ENCODE measurements at places on chromosomes 16 and 17. TPM values are rescaled to one million over a fixed set of nuclear protein-coding genes. Genes with fewer than 3 reads are reported as not detected.

The SP6 gene
- 0.91 TPM for polyA plus RNA-seq

DNA sequence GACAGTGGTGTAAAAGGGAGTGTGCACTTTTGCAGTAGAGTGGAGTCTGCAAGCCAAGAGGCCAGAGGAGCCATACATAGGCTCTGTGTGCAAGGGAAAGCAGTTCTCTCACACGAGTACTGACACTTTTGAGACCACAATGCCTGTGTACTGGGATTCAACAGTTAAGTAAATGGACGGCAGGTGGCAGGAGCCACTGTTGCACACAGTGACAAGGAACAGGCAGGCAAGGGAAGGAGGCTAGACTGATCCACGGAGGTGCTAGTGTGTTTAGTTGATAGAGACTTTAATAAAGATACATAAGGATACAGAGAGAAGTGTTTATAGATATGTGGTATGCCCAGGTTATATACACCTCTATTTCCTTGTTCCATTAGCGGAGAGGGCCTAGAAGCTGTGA lies 67.0 kb downstream of the MPRIP start:
- H3K27me3 ChIP-seq = no peaks in the 10 kb centered on the region
- no peaks in the 10 kb centered on the region for H3K36me3 ChIP-seq
- no peak for DNase-seq
- no peak overlapping the region for H3K27ac ChIP-seq
- H3K4me3 ChIP-seq = no peak overlapping the region

DNA sequence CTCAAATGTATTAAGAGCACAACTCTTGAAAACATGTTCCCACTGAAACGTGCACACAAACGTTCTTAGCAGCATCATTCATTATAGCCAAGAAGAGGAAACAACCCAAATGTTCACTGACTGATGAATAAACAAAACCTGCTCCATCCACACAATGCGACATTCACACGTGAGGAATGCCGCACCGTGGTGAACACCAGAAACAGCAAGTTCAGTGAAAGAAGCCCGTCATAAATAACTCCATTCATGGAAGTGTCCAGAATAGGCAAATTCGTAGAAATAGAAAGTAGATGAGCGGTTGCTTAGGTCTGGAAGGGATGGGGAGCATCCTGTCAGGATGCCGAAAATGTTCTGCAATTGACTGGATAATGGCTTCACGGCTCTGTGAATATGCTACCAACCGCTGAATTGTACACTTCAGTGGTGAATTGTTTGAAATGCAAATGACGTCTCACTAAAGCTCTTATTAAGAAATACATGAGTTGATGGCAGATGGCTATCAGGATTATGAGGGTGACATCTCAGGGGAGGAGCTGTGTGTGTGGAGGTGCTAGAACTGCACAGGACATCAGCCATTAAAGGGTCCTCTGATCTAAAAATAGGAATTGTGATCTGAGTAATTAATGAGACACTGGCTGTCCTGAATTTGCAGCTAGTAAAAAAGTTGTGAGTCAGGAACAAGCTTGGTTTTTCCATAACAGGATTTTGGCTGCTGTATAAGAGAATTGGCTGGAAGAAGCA lies 771.0 kb downstream of the KCNJ18 start:
- no peak overlapping the region for H3K27ac ChIP-seq
- DNase-seq = no peak
- H3K4me3 ChIP-seq = no peak overlapping the region
- H3K36me3 ChIP-seq = no peaks in the 10 kb centered on the region
- H3K4me1 ChIP-seq = no peaks in the 10 kb centered on the region

DNA sequence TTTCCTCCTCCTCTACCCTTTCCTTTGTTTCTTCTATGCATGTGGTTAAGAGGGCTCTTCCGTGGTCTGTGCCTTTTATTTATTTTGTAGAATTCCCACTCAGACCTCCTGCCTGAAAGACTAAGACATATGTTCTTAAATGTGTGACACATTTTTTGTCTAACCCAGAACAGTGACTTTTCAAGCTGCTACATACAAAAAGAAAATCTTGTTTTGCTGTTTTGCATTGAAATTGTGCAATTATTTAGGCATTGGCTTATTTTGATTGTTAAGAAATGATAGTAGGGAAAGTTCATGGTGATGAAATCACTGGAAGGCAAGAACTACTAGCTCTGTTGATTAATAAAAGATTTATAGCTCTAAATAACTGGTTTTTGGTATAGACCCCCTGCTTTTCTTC lies 76.8 kb downstream of the TUBD1 start:
- no peak for DNase-seq
- H3K27ac ChIP-seq = no peak overlapping the region
- peaks cover 6% of the 10 kb centered on the region for H3K36me3 ChIP-seq
- H3K4me3 ChIP-seq = no peak overlapping the region

- H3K4me1 ChIP-seq = no peaks in the 10 kb centered on the region
- no peak for DNase-seq
- no peaks in the 10 kb centered on the region for H3K36me3 ChIP-seq
- H3K27ac ChIP-seq = no peak overlapping the region
- H3K27me3 ChIP-seq = no peaks in the 10 kb centered on the region
- H3K4me3 ChIP-seq = no peak overlapping the region
Measured at GRCh38 chr16:58051821-58052603, 26.5 kb downstream of the MMP15 start.

Data from adrenal gland (tissue), 19 donors.